ENCODE measurements at places on chromosomes 6 and 20.

DNA sequence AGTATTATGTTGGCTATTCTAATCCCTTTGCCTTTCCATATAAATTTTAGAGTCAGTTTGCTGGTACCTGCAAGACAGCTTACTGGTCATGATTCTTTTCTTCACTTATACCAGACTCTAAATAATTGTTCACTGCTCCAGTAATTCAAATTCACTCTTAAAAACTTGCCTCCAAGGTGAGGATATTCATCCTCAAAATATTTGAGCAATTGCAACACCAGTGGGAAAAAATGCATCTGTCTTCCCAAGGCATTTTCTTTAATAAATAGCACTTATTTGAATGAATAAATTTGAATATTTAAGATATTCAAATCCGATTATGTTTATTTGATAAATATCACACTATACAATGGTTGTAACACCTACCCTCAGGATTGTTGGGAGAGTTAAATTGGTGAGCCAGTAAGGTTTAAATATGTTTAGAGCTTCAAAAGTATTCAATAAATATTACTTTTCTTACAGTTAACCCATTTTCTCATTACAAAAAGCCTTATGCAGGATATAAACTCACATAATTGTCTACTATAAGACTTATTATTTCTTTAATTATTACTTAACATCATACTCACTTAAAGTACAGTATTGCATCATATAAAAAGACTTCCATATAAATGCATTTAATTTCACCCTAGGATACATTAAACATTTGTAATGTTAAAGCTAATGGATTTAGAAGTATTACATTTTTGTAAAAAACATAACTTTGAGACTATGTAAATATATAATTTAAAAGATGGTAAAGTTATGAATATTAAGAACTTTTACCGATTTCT is 285.6 kb downstream of the SAMD5 start:
- no peak for DNase-seq

GRCh38 chr6:111423055-111423633 is 59.9 kb downstream of the REV3L start:
- no peak for DNase-seq

- DNase-seq = no peak
These were observed 305.3 kb downstream of the CLIC5 start for GRCh38 chr6:45710304-45710821.

- no peak for DNase-seq
These were observed 45.1 kb upstream of the TAGAP start for GRCh38 chr6:159089909-159090308.

- no peak for DNase-seq
These were observed 63.0 kb upstream of the INSM1 start for GRCh38 chr20:20304942-20305341.

GRCh38 chr6:147003186-147003585 is 201.0 kb upstream of the STXBP5 start:
- no peak for DNase-seq

DNA sequence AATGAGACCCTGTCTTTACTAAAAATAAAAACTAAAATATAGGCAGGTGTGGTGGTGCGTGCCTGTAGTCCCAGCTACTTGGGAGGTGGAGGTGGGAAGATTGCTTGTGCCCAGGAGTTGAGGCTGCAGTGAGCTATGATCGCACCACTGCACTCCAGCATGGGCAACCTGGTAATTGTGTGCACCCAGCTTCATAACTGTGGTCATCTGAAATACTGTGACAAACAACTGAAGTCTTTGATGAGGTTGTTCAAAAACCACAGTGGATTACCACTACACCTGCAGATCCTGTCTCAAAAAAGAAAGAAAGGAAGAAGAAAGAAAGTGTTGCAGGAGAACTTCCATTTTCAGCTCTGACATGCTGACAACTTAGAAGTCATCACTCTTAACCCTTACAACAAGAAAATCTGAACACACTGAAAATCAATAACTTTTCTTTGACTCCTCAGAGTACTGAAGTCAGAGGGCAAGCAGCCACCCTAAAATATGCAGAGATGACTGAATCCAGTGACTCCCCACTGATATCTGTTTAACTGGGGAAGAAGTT is 13.8 kb upstream of the ZBP1 start:
- no peak for DNase-seq

- DNase-seq = no peak
These were observed 300.4 kb upstream of the MARCKS start for GRCh38 chr6:113556775-113557174.

DNA sequence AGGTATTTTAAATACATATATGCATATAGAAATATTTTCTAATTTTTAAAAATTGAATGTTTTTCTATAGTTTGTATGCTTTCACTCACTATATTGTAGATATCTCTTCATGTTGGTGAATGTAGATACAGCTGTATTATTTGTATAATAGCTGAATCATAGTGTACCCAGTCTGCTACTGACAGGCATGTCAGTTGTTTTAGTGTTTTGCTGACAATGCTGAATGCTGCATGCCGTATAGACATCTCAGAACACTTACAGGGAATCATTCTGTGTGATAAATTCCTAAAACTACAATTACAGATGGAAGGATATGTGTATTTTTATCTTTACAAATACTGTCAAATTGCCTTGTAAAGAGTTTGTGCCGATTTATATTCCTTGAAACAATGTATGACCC is 175.4 kb downstream of the SIM1 start:
- DNase-seq = no peak

- no peak for DNase-seq
These were observed 238.5 kb upstream of the HS3ST5 start for GRCh38 chr6:114581293-114581692.

DNA sequence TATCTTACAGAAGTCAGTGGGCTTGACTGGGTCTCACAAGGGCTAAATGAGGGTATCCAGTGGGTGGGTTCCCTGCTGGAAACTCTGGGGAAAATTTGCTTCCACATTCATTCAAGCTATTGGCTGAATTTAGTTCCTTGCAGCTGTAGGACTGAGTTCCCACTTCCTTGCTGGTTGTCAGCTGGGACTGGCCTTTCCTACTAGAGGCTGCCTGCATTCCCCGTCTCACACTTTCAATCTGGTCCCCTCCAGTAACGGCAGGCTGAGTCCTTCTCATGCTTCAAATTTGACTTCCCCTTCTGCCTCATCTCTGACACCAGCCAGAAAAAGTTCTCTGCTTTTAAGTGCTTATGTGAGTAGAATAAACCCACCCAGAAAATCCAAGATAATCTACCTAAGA is 4.4 kb downstream of the CSNK2A1 start:
- no peak for DNase-seq

- no peak for DNase-seq
These were observed 390.9 kb upstream of the NRSN1 start for GRCh38 chr6:23735151-23735550.

- no peak for DNase-seq
These were observed 838 bp downstream of the TNFAIP3 start for GRCh38 chr6:137867685-137868509.

DNA sequence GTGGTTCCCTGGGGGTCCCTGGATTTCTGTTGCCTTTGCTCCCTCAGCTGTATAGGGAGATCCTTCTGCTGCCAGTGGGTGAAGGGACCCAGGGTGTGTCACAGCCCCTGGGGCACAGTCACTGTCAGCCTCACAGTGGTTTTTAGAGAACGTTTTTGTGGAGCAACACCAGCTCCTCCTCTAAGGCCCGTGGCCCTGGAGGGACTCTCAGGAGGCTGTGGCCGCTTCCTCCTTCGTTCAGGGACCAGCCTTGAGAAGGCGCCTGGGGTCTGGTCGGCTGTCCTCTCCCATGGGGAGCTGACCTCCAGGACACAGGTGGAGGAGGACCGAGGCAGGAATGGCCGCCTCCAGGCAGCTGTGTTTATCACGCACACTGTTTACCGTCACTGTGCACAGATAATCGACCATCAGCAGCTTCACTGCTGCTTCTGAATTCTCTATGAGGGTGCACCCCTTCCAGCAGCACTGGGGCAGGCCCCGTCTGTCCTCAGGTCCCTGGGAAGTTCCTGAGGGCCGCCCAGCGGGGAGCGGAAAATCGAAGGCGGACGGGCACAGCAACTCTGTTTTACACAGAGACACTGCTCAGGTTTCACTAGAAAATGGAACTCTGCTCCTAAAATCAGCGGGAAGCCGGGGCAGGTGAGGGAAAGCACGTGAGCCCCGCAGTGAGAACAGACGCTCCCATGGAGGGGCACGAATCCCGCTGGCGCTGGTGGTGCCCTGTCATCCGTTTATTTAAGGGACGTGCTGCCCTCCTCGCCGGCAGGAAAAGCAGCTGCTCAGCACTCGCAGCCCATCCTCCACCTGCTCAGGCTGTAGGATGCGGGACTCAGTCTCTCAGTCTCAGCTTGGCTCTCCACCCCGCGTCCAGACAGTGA is 10.4 kb upstream of the FRMD1 start:
- no peak for DNase-seq

- no peak for DNase-seq
These were observed 62.8 kb upstream of the GTSF1L start for GRCh38 chr20:43789593-43789992.

DNA sequence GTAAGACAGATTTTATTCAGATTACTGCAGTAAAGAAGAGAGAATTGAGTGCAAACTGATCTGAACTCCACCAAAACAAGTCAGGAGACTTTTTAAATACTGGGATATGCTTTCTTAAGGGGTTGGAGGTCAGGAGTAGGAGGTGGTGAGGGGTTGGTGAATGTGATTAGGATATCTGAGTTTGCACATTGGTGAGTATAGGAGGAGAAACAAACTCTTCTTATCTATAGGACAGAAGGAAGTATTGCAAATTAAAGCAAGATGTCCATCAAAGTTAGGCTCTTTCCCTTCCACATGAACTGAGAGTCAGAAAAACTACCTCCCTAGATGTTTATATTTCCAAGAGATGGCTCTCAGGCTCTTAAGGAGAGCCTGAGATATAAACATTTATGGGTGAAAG is 114.6 kb upstream of the HTR1E start:
- no peak for DNase-seq

- DNase-seq = peak; percentile 21
These were observed 1.2 kb downstream of the MTCH1 start for GRCh38 chr6:36984581-36985416.

- DNase-seq = no peak
These were observed 60.5 kb upstream of the EEF1A1 start for GRCh38 chr6:73581293-73581692.

DNA sequence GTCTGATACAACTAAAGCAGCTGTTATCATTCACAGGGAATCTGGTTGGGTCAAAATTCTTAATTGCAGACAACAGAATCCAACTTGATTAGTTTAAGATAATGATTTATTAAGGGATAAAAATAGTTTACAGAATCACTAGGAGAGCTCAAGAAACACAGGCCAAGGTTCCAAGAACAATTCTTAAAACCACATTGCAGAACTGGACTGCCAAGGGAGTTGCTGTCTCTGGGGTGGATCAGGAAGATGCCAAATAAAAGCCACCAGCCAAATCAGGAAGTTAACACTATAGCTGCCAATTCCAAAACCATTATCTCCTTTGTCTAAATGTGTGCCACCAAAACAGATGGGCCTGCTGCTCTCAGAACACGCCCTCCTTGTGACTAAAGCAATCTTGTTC is 53.7 kb downstream of the NUDT3 start:
- no peak for DNase-seq

- DNase-seq = no peak
These were observed 1.1 kb downstream of the SOX4 start for GRCh38 chr6:21594416-21595281.

DNA sequence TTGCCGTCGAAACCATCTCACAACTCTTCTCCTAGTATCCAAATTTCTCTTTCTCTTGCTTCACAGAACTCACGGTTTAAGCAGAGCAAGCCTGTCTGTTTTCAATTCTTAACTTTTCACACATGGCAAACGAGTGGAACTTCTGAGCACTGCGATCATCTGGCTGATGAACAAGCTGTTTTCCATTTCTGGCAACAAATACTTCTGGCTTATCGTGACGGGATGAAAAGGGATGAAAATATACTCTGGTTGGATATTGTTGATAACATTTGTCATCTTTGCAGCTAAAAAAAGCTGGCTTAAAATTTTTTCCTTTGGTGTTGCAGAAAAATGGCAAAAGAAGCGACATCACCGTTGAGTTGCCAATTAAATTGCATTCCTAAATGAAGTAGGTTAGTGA is 515.2 kb upstream of the JARID2 start:
- no peak for DNase-seq

DNA sequence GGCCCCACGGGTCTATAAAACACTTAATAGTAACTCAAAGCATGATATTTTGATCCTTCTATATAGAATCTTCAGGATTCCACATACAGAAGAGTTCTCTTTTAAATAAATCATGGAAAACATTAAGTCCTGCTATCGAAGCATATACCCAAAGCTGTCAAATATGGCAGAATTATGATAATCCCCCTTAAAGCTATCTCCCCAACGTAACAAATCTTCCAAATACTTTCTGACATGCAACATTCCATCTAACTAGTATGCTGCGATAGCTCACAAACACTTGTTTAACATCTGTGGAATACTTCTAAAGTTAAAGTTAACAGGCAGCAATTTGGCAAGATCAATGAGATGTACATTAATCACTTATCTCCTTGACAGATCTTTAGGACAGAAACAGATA is 371.0 kb upstream of the RUNX2 start:
- no peak for DNase-seq

GRCh38 chr20:61803416-61803914 is 262.2 kb downstream of the TAF4 start:
- no peak for DNase-seq

- no peak for DNase-seq
These were observed 118.8 kb upstream of the PTCHD4 start for GRCh38 chr6:48229841-48230240.

DNA sequence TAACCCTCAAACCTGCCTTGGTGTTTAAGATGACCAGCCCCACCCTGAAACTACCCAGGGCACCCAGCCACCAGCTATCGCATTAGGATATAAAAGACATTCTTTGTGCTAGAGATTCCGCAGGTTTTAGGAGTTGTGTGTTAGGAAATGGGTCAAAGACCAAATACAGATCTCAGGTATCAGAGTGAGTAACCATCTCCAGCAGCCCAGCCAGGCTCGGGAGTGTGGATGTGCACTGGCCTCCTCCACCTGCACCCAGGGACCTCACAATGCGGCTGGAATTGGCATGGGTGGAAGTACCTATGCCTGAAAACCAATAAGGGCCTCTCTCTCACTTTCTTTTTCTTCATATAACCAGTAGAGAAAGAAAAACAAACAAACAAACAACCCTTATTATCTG is 51.1 kb upstream of the CST7 start:
- DNase-seq = no peak

GRCh38 chr6:135796643-135797305 is 54.7 kb upstream of the PDE7B start:
- no peak for DNase-seq
